ENCODE measurements at places on chromosomes 5 and 9. TPM values are rescaled to one million over a fixed set of nuclear protein-coding genes. Genes with fewer than 3 reads are reported as not detected.

The FOXD4L6 gene
- total RNA-seq: not detected

The SLC46A2 gene
- total RNA-seq: not detected

The PCA3 gene
- 0.11 TPM for total RNA-seq

The IFNK gene
- total RNA-seq: not detected

The MYMK gene
- total RNA-seq: not detected

Data from dermis lymphatic vessel endothelial cell (primary cell).